ENCODE measurements at places on chromosomes 2 and 18.
A peak's percentile ranks its signal among the peaks of the same experiment; 100 is the strongest.

DNA sequence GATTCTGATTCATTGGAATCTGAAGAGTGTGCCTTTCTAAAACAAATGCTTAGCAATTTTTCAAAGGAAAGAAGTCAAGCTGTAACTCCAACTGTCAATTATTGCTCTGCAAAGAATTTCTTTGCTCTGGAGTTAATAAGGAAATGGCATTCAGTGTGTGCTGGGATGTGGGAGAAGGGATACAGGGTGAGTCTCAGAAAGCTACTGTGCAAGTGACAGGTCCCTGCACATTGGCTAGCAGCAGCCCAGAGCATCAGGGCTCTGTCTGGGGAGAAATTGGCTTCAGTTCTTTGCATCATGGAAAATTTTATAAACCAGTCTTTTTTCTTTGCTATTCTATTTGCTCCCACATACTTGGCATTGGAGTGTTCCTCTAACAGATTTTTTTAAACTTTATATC lies 1.1 kb upstream of the SYT4 start:
- DNase-seq, result no peak

DNA sequence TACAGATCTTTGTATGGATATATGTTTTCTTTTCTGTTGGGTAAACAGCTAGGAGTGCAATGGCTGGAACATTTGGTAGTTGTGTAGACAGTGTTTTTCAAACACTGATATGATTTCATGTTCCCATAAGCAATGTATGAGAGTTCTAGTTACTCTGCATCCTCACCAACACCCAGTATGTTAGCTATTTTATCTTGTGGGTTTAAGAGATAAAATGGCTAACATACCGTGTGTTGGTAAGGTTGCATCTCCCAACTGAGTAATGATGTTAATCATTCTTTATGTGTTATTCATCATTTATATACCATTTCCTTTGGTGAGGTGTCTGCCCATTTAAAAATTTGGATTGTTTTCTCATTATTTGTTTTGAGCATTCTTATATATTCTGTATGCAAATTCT lies 65.7 kb downstream of the LYPD6B start:
- peak; percentile 48 for DNase-seq

GRCh38 chr18:70420146-70420898 lies 131.5 kb downstream of the SOCS6 start:
- peak; percentile 84 for DNase-seq

DNA sequence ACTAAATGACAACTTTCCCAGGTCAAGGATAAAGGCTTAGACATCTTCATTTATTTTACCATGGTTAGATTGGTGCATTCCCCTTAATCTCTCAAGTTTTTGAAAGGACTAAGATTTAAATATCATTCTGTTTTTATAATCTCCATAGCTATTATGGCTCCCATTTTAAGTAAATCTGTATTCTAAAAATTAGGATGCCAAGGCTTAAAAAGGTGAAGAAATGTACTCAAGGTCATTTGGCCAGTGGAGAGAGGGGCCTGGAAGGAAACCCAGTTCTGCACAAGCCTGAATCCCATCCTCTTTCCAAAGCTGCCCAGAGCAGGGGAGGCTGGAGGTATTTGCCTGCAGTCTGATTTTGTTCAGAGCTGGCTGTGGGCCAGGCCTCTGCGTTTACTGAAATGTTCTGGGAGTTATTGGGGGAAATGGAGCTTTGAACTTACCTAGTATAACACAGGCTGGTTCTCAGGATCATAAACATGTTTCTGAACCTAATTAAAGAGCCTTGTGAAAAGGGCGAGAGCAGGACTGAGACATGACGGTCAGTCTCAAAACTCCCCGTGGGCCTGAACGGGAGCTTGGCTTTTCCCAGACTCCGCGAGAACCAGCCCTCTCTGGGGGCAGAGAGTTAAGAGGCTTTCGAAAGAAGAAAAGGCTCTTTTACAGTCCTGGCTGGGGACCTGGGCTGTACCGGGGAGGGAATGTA lies 85.6 kb downstream of the DDX1 start:
- DNase-seq, result no peak

- DNase-seq, result no peak
Observed at GRCh38 chr2:147977679-147978078, 42.9 kb downstream of the ORC4 start.

- DNase-seq, result peak; percentile 9
Observed at GRCh38 chr18:26460449-26461091, 87.8 kb downstream of the KCTD1 start.

Measured in EH (cell line).